Caco-2 (cell line): ENCODE measurements at places on chromosomes 1 and 21. TPM values are rescaled to one million over a fixed set of nuclear protein-coding genes. Genes with fewer than 3 reads are reported as not detected.

Gene DISP3
- 0.56 and 1.1 TPM in 2 replicates for total RNA-seq

Gene PPP1R12B
- 16.4 and 22.4 TPM in 2 replicates for total RNA-seq

Gene ADAM30
- total RNA-seq: not detected in 2 replicates

Gene ADGRL2
- total RNA-seq: 3.8 and 4.6 TPM in 2 replicates
